ENCODE measurements at places on chromosomes 11 and 22. TPM values are rescaled to one million over a fixed set of nuclear protein-coding genes. Genes with fewer than 3 reads are reported as not detected.

GRCh38 chr11:104694259-104695064, 203.8 kb downstream of the CASP12 start:
- H3K4me1 ChIP-seq: peaks cover 5% of the 10 kb centered on the region
- H3K27ac ChIP-seq: no peak overlapping the region
- no peak for DNase-seq
- H3K36me3 ChIP-seq: peaks cover 6% of the 10 kb centered on the region
- no peak overlapping the region for H3K4me3 ChIP-seq
- no peaks in the 10 kb centered on the region for H3K27me3 ChIP-seq

The RPS6KA4 gene
- 32.4 TPM for total RNA-seq

DNA sequence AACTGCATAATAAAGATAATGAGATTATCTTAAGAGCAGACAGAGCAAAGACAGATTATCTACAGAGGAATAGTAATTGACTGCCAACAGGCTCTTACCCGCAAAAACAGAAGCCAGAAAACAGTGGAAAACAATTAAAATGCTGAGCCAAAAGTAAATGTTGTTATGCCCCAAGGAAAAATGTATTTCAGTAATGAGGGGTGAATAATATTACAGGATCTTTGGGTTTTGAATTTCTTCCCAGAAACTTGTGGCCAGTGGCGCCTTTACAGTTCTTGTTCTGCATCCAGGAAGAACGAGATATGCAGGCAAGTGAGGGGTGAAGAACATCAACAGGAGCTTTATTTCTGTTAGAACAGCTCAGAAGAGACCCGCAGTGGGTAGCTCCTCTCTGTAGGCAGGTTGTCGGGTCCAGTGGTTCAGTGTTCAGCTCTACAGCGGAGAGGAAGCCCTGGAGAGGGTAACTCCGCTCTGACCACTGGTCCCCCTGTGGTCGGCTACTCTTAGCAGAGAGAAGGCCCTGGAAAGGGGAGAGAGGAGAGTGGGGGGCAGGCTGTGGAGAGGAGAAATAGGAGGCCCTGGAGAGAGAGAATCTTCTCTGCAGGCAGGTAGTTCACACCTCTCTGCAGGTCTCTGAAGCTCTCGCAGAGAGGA, 51.8 kb upstream of the SC5D start:
- H3K4me3 ChIP-seq: no peak overlapping the region
- peaks cover 21% of the 10 kb centered on the region for H3K4me1 ChIP-seq
- no peaks in the 10 kb centered on the region for H3K36me3 ChIP-seq
- no peak overlapping the region for H3K27ac ChIP-seq
- H3K27me3 ChIP-seq: peaks cover 15% of the 10 kb centered on the region

The LRRC74B gene
- total RNA-seq: not detected

- H3K27me3 ChIP-seq: no peaks in the 10 kb centered on the region
- no peak for DNase-seq
- H3K4me1 ChIP-seq: no peaks in the 10 kb centered on the region
- peaks cover 9% of the 10 kb centered on the region for H3K36me3 ChIP-seq
- no peak overlapping the region for H3K27ac ChIP-seq
- no peak overlapping the region for H3K4me3 ChIP-seq
These were observed 9.0 kb upstream of the ZBTB44 start for GRCh38 chr11:130323452-130324450.

The AIFM3 gene
- 0.37 TPM for total RNA-seq

The ALDH3B1 gene
- total RNA-seq: 0.61 TPM

The PLEKHB1 gene
- 23.6 TPM for total RNA-seq
